ENCODE measurements at places on chromosomes 4 and X. TPM values are rescaled to one million over a fixed set of nuclear protein-coding genes. Genes with fewer than 3 reads are reported as not detected.

DNA sequence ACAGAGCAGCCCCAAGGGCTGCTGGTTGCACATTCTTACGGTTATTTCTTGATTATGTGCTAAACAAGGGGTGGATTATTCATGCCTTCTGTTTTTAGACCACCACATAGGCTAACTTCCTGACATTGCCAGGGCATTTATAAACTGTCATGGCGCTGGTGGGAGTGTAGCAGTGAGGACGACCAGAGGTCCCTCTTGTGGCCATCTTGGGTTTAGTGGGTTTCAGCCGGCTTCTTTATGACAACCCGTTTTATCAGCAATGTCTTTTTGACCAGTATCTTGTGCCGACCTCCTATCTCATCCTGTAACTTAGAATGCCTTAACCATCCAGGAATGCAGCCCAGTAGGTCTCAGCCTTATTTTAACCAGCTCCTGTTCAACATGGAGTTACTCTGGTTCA lies 212.4 kb upstream of the GRID2 start:
- no peak for DNase-seq

The DGAT2L6 gene
- not detected for polyA plus RNA-seq

The EDNRA gene
- polyA plus RNA-seq = 32.1 TPM

The CLTRN gene
- 0.46 TPM for polyA plus RNA-seq

DNA sequence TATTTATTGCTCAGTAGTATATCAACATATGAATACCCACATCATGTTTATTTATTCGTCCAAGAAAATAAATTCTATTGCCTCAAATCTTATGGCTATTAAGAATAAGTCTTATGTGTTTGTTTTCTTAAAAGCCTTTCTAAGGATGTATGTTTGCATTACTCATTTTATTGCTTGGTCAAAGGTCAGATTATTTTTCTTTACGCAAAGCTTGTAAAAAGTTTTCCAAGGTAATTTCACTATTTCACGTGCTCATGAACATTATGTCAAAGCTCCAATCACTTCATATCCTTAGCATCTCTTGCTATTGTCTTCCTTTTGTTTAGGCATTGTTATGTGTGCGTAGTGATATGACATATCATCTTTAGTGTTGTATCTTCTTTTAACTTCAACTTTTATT lies 258.5 kb upstream of the FSTL5 start:
- no peak for DNase-seq

The HPGDS gene
- polyA plus RNA-seq = 9.2 TPM

DNA sequence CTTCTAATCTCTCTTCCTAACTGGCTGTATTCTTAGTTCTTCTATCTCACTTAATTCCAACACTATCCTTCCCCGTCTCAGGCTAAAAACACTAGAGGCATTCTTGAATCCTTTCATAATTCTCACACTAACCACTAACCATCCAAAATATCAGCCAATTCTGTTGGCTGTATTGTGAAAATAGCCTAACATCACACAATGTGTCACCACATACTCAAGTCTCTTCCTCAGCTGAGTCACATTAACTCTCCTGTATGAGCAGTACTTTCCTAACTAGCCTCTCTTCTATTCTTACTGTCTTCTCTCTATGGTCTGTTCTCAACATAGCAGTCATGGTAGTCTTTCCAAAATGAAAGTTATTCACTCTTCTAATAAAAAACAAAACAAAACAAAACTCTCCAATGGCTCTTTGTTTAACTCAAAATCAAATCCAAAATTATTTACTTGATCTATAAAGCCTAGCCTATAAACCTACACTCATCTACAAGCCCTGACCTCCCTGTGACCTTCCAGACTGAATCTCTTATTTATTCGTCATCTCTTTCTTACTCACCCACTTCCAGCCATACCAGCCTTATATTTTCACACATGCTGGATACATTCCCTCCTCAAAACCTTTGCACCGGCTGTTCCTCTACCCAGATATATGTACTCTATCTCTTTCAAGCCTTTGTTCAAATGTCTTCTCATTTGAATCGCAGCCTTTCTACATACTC lies 445.9 kb downstream of the TLL1 start:
- peak; percentile 77 for DNase-seq

DNA sequence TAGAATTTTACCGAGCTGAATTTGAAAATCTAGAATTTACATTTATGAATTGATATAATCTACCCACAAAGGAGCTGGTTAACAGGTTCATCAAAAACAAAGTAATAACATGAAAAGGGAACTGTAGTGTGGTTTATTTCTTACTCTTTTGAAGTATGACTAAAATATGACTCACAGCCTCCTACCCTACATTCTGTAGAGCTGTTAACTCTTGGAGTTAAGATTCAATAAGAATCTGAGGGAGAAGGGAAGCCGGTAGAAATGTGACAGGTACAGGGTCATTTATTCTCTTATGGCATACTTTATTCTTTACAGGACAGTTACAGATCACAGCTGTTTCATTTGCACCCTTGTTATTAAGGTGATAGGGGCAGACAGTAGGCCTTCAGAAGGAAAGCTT lies 132.2 kb upstream of the FAM47B start:
- DNase-seq = no peak

- DNase-seq = no peak
These were observed 58.7 kb upstream of the MTM1 start for GRCh38 chrX:150509703-150510102.

DNA sequence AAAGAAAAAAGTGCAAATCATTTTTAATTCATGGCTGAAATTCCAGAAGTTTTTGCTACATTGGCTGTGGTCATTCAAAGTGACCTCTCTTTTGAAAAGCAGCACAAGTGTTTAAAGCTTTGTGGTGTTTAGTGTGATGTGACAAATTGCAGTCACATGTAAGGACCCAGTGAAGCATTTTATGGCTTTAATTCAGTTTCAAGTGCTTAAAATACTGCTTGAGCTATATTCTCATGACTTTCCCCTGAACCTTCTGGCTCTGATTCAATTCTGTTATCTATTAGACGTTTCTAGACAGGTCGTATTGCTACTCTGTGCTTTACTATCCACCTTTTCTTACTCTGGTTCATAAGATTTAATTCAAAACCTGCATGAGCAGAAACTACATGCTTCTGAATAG lies 105.8 kb downstream of the FAT4 start:
- DNase-seq = no peak

All from muscle of back (tissue), 13 donors.